Psoas muscle (tissue), 8 donors: ENCODE measurements at places on chromosomes 11 and 22. TPM values are rescaled to one million over a fixed set of nuclear protein-coding genes. Genes with fewer than 3 reads are reported as not detected.

- DNase-seq = peak; percentile 90
Measured at GRCh38 chr22:49954354-49954753, 6.2 kb upstream of the PIM3 start.

Gene PANX2
- 0.03 TPM for polyA plus RNA-seq

DNA sequence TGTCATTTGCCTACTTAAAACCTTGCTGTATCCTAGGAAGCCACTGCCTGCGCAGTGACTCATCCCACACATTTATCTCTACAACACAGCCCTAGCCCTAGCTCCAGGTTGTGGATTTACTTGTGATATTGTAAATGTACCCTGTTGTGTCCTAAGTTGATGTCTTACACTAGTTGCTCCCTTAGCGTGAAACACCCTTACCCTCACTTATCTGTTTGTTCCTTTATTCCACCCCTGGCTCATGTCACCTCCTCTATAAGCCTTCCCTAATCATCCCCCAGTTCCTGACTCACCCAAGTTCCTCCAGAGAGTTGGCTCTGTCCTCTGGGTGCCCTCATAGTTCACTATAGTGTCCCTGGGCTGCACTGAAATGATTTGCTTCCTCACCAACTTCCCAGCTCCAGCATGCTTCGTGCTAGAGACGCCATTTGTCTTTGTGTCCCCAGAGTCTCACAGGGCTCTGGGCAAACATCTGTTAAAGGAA is 431.8 kb upstream of the FAT3 start:
- no peak for DNase-seq

DNA sequence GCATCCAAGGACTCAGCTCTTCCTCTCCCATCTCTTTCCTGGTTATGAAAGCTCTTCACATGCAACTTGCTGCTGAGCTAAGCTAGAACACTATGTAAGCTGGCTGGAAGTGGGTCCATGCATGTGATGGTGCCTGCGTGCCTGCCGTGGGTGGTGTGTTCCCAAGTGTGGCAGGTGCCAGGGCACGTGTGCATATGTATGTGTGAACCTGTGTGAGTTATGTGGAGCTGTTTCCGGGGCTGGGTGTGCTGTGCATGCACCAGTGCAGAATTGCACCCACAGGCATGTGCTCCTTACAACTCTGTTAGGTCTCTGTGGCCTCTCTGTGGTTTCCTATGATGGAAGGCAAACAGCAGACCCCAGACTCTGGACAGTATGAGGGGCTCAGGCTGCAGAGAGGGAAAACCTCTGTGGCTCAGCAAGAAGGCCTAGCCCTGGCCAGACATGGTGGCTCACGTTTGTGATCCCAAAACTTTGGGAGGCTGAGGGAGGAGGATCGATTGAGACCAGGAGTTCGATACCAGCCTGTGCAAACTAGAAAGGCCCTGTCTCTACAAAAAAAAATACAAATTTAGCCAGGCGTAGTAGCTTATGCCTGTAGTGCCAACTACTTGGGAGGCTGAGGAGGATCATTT is 4.1 kb upstream of the P2RY6 start:
- DNase-seq = no peak

Gene ACTN3
- 531 TPM for polyA plus RNA-seq

DNA sequence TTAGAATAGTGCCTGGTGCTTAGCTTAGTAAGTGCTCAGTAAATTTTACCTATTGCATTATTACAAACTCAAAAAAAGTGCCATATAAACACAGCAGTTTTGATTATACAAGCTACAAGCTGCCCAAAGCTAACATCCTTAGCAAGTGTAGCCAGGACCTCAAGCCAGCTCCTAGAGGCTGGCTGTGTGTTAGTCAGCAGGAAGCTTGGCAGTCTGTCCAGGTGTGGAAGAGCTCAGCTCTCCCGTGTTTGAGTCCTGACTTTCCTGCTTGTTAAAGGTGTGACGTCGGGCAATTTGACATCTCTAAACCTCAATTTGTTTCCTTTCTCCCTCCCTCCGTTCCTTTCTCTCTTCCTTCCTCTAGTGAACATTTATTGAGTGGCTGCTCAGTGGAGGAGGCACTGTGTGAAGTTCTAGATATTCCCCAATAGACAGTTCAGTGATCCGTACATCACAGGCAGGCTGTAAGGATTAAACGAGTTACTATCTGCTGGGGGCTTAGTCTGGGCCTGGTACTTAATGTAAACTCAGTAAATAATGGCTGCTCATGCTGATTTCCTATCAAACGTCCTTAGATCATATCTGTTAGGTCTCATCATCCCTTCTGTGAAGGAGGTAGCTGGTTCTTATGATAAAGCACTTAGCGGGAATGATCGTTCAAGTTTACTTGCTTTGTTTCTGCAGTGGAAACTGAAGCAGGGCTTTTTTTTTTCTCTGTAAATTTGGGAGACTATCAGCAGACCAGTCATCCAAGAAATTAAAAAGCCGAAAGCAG is 68.7 kb downstream of the PRR5L start:
- no peak for DNase-seq

DNA sequence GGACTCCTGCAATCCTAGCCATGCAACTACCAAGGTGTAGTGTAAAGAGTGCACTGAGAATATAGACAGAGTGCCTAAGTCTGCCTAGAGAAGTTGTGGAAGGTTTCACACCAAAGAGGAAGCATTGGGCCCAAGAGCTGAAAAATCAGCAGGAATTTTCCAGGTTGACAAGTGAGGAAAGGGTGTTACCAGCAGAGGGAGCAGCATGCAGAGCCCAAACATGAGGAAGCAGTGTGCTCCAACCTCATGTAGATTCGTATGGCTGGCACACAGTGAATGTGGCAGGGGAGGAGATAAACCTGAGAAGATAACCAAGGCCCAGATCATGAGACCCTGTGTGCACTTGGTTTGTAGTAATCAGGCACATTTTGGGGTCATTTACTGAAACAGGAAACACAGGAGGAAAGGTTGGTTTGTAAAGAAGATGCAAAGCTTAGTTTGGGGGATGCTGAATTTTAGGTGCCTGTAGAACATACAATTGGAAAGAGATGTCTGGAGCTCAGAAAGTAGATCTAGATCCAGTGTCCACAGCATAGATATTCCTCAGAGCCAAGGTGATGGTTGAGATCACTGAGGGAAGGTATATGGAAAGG is 1.7 kb downstream of the HPX start:
- no peak for DNase-seq

DNA sequence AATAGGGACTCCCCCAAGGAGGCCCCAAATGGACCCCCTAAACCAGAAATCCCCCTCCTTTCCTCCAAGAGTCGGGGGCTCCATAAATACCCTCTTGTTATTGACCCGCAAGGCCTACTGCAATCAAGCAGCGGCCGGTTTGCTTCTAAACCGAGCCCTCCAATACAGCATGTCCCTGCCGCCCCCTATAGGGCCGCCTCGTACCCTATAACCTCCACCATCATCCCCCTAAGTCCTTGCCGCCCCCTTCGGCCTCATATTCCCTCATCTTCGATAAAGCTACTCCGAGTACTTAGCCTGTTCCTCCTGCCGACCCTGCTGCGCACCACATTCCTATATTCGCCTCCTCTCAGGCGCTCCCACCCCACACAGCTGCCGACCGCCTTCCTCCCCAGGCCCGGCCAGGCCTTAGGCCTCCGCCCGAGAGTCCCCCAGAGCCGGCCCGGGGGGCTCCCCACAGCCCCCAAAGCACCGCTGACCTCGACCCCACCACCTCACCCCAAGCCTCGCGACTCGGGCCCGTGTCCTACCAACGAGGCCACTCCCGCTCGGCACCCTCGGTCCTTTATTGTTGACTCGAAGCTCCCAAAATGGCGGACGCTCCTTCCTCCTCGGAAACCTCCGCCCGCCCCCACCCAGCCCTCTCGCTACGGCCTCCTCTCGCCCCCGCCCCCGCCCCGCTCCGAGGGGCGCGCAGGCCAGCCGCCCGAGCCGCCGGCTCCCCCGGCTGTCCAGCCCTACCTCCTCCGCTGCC is 430 bp downstream of the DDX6 start:
- DNase-seq = peak; percentile 50

DNA sequence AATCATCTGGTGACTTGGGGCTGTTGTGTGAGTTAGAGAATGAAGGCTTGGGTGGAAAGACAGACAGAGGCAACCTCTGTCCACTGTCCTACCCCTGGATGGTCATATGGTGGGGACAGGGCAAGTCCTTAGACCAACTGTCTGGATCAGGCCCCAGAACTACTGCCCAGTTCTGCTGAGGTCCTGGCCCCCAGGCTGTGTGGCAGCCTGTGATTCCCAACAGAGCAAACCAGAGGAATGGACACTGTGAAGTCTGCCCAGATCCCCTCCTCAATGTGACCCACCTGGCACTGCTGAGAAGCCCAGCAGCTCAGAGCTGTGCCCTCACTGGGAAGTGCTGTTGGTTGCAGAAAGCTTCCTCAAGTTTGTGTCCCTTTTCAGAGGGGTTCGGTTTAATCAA is 69.0 kb downstream of the GGTLC2 start:
- no peak for DNase-seq

GRCh38 chr11:125382314-125382791 is 113.7 kb downstream of the FEZ1 start:
- no peak for DNase-seq

DNA sequence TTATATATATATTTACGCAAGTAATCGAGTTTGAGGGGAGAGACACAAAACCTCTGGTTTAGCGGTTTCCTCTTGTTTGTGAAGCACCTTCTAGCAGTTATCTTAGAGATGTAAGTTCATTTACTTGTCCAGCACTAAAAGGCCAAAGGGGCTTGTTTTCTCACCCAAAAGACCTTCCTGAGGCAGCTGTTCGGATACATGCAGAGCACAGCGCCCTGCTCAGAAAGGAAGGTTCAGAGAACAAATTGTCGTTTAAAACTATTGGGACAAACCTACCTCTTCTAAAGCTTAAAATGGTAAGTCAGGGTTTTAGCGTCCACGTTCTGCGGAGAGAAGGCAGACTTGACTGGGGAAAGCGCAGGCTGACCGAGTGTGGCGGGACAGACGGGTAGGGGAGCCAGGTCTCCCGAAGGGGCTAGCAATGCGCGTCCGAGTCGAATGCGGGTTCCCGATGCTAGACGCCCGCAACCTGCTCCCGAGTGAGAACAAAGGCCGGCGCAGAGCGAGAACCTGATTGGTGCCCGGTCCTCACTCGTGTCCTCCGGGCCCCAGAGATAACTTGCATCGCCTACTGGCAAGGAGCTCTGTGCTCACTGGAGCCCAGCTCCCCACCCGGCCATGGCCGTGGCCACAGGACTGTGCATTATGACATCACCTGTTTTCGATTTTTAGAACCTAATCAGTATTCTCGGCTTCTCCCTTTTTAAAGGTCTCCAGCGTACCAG is 1.0 kb upstream of the SESN3 start:
- DNase-seq = peak; percentile 62

Gene PARVB
- 84.5 TPM for polyA plus RNA-seq

- DNase-seq = no peak
Measured at GRCh38 chr11:78224906-78225420, 36.2 kb downstream of the USP35 start.

- no peak for DNase-seq
Measured at GRCh38 chr11:87263264-87263838, 225.6 kb downstream of the TMEM135 start.
